ENCODE measurements at places on chromosomes 3 and 15. TPM values are rescaled to one million over a fixed set of nuclear protein-coding genes. Genes with fewer than 3 reads are reported as not detected.

The P3H2 gene
- 6.2 TPM for total RNA-seq

DNA sequence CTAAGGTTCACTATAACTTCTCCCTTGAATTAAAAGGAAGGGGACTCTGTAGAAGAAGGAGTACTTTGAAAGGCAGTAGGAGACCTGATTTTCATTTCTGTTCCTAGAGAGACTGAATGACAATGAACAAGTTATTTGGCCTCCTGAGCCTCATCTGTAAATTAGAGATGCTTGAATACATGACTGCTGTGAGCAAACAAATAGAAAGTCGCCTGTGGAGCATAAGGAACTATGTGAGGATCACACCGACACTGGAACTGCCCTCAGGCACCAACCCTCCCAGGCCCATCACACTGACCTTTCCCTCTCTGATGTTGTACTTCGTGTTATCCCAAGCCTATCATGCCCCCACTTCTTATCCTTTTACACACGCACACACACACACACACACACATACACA lies 48.6 kb downstream of the IMPG2 start:
- H3K4me1 ChIP-seq = no peaks in the 10 kb centered on the region
- no peaks in the 10 kb centered on the region for H3K36me3 ChIP-seq
- H3K27me3 ChIP-seq = no peaks in the 10 kb centered on the region
- no peak overlapping the region for H3K4me3 ChIP-seq
- DNase-seq = no peak
- H3K27ac ChIP-seq = no peak overlapping the region

DNA sequence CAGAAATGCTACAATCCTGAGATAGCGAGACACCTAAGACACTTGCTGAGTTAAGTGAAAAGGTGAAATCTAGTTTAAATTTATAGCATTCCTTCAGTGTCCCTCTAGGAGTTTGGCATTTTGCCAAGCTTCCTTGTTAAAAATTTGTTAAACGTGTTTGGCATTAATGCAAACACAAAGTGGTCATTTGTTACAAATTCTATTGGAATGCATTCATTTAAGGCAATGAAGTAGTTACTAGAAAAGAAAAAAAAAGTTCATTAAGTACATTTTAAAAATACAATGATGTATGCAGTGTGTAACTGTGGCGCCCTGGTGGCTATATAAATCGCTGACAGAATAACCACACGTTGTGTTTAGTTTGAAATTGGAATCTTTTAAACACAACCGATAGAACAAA lies 31.3 kb upstream of the WNT5A start:
- DNase-seq = no peak
- peaks cover 12% of the 10 kb centered on the region for H3K4me1 ChIP-seq
- H3K27ac ChIP-seq = no peak overlapping the region
- no peaks in the 10 kb centered on the region for H3K27me3 ChIP-seq
- no peaks in the 10 kb centered on the region for H3K36me3 ChIP-seq
- H3K4me3 ChIP-seq = no peak overlapping the region

GRCh38 chr3:195421400-195421799 lies 21.4 kb downstream of the ACAP2 start:
- no peak for DNase-seq
- H3K36me3 ChIP-seq = no peaks in the 10 kb centered on the region
- H3K4me1 ChIP-seq = no peaks in the 10 kb centered on the region
- no peaks in the 10 kb centered on the region for H3K27me3 ChIP-seq
- H3K4me3 ChIP-seq = no peak overlapping the region
- no peak overlapping the region for H3K27ac ChIP-seq

The PRR23C gene
- not detected for total RNA-seq

The GUCA1C gene
- not detected for total RNA-seq

DNA sequence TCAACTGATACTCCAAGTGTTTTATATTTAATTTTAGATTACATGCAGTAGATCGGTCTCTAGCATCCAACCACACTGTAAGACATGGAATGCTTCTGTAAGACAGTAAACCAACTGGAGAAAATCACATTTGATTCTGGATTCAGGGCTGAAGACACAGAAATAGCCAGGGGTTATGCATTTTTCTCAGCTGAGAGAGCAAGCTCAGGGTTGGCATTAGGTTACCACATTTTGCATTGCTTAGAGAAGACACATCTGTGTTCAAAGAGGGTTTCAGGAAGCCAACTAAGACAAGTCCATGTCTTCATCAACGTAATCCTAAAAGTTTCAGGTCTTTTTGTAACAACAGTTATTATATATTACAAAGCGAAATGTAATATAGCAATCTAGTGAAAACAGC lies 27.7 kb upstream of the UNC13C start:
- no peak overlapping the region for H3K4me3 ChIP-seq
- no peaks in the 10 kb centered on the region for H3K4me1 ChIP-seq
- DNase-seq = no peak
- H3K27me3 ChIP-seq = no peaks in the 10 kb centered on the region

The IL16 gene
- 2.0 TPM for total RNA-seq

DNA sequence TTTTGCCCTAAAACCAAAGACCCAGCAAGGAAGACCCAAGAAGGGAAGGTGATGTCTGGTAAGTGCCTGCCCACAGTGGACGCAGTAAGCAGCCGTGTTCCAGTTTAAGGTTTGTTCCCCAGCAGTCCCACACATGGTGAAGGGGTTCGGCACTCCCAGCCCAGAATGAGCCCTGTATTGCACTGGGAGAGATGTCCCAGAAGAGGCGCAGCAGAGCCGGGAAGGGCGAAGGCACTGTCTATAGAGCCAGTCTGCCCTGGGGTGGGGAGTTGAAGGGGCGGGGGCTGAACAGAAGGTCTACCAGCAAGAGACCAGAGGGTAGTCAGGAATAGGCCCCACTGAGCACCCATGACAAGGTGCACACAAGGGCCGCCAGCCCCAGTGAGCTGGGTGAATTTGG lies 6.4 kb downstream of the TMEM158 start:
- no peak overlapping the region for H3K27ac ChIP-seq
- no peaks in the 10 kb centered on the region for H3K36me3 ChIP-seq
- peaks cover 8% of the 10 kb centered on the region for H3K27me3 ChIP-seq
- no peak overlapping the region for H3K4me3 ChIP-seq
- no peaks in the 10 kb centered on the region for H3K4me1 ChIP-seq
- no peak for DNase-seq

All from right lobe of liver (tissue), 6 donors.